ENCODE measurements at places on chromosomes 11 and 22.

GRCh38 chr11:72681226-72682153 lies 7.3 kb upstream of the PDE2A start:
- DNase-seq, result no peak

DNA sequence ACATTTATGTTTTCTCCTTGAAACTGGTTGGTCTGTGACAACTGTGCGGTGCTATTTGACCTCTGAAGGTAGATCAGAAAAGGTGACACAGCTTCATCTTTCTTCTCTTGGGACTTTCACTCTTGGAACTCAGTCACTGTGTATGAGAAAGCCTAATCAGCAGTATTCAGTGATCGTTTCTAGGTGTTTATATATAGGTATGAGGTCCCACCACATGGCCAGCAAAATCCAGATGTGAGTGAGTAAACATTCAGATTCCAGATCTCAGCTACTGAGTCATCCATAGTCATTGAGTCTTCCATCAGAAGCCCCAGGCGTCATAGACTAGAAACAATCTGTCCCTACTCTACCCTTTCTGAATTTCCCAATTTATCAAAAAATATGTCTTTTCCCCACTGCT lies 117.3 kb upstream of the CTSC start:
- peak; percentile 11 for DNase-seq

DNA sequence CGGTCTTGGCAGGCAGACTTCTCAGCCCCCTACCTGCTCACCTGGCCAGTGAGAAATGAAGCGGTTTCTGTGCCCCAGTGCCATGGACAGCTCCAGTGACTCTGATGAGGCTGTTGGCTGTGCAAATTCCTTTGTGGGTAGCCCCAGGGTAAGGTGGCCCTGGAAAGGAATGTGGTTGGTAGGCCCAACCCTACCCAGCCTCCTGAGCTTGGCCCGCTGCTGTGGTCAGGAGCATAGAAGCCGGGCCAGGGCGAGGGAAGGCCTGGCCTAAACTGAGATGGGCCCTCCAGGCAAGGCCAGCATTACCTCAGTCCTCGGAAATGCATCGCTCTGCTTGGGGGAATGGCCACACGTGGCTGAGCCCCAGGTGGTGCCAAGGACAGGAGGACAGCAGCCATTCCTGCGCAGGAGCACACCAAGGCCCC lies 16.9 kb downstream of the DAGLA start:
- no peak for DNase-seq

DNA sequence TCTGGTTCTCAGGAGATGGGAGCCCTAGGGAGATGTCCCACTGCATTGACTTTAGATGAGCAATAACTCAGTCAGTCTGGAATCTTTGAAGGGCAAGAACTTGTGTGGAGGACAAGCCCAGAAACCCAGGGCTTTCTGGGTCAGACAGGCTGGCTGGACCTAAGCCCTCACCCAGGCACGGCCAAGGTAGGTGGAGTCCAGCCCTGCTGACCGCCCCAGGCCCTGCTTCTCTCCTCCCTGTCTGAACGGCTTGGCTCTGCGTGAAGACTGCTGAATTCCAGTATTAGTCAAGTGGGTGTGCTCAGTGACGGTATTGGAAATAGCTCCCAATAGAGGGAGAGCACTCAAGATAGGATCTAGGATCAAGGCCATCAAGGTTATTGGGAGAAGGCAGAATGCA lies 6.1 kb downstream of the CXCR5 start:
- peak; percentile 89 for DNase-seq

GRCh38 chr11:8389029-8389996 lies 125.6 kb upstream of the LMO1 start:
- DNase-seq, result no peak

DNA sequence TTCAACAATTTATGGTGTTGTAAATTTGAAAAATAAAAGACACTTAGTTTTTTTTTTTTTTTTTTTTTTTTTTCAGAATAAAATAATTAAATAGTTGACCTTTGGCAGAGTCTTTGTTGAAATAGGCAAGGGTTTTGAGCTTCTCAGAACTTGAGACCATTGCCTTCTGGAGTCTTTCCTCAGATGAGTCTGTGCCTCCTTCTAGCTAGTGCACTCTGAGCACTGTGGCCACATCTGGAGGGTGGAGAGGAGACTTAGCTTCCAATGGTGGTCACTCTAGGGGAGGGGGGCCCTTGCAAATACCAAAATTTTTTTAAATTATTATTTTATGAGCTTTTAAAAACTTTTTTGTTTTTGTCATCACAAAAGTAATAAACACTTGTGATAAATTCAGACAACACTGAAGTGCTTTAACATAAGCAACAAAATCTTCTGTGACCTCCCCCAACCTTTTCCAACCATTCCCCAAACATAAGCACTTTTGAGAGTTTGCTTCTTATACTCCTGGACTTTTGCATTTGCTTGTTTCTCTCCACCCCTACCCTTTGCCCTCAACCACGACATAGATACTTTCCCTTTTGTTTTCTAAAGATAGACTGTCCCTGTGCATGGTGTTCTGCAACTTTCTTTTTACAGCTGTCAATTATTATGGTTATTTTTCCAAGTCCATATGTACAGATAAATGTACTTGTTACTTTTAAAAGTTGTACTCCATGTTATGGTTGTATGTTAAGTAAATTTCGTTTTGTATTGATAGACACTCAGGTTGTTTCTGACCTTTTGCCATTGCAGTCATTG lies 41.1 kb downstream of the BMAL1 start:
- no peak for DNase-seq

DNA sequence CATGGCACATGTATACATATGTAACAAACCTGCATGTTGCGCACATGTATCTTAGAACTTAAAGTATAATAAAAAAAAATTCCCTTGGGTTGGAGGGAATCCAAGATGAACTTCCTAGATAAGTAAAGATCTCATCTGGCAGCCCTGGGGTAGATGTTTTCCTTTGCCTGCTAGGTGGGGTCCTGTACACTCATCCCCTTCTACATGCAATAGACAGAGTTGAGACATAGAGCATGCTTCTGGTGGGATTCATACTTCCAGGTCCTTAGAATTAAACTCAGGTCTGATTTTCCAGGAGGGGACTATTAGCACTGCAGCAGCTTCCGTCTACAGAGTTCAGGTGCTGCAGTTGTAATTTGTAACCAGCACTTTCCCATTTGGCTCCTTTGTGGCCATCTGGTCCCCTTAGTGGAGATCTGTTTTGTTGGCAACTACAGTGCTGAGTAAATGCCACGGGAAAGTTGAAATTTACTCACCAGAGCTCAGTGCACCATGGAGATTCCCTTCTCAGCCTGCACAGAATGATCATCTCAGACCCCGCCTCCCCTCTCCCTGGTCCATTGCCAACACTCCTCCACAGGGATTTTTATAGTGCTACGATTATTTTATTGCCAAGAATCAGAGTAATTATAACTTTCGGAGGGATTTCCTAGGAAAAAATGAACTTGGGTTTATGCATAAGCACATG lies 220.1 kb upstream of the E2F8 start:
- DNase-seq, result peak; percentile 41

GRCh38 chr11:82767123-82767522 lies 33.5 kb upstream of the FAM181B start:
- no peak for DNase-seq

DNA sequence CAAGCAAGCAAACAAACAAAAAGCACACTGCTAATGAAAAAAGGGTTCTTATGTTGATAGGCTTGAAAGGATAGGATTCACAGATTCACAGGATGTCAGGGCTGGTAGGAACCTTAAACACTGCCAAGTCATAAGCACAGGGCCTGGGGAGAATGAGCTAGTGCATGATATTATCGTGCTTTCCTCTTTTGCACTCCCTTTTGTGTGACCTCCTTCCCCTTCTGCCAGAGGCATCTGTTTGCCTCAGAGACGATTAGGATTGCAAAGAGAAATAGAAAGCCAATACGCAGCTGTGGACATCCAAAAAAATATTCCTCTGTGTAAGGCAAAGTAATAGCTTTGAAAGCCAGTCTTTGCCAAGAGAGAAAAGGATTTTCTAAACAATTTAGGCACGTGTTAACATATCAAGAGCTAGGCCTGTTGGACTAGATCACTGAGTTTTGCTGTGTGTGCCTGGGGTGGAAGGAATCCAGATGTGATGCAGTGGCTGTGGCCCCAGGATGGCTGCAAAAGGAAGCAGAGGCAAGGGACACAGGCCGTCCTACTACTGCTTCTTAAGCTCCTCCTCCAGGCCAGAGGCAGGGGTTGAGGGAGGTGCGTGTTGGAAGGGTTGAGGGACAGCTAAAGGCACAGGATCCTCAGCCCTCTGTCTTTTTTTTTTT lies 30.6 kb downstream of the MCHR1 start:
- no peak for DNase-seq

- no peak for DNase-seq
Observed at GRCh38 chr11:70551351-70552166, 153.2 kb downstream of the CTTN start.

DNA sequence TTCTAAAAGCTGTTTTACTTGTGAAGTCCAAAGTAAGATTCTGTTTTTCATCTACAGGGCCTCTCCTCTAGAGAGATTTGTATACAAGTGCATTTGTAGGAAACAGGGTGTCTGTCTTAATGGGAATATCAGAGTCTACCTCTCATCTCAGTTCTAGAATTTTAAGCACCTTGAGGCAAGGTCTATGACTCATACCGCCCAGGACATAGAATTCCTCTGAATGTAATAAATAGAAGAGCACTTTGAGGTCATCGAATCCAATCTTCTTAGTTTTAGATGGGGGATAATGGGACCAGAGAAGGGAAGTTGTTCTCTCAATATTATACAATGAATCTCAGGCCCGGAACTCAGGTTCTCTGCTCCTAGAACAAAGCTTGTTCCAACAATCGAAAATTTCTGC lies 101.8 kb upstream of the TIMP3 start:
- DNase-seq, result no peak

DNA sequence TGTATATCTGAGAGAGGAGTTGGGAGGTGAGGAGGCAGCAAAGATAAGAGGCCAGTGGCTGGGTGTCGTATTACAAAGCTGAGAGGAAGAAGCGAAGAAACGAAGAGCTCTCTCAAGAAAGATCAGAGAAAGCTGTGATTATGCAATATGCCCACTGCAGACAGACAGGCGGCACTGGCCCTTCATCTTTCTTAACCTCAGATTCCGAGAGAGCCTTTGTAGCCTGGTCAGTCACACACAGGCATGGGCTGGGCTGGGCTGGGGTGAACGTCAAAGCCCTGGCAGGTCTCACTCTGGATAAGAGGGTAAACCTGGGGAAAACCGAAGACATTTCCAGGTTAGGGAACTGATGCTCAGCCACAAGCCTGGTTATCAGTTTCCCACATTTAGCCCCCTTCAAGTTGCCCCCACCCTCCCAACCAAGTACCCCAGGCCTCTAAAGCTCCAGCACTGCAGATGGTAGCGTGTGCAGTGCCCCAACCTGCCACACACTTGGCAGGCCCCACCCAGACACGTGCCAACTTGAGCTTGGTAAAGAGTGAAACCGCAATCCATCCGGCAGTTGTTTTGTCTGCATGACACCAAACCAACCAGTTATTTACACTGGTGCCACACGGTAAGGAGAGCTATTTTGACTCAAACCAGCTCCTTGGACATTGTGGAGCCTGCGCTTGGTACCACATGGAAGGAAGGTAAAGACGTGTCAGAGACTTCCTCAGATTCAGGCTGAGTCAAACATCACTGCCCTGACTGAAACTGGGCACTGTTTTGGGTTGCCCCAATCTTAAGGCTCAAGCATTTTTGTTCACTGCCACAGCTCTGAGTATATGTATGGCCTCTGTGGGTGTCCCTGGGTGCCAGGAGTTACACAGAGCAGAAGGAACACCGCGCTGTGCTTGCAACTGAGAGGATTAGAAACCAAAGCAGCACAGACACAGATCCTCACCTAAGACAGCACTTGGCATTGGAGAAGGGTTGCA lies 135.9 kb downstream of the FDX1 start:
- DNase-seq, result peak; percentile 38

GRCh38 chr22:35726398-35726797 lies 8.7 kb downstream of the APOL5 start:
- no peak for DNase-seq

- peak; percentile 21 for DNase-seq
Observed at GRCh38 chr11:118012083-118012669, 26.0 kb downstream of the IL10RA start.

- DNase-seq, result peak; percentile 71
Observed at GRCh38 chr11:9688716-9689511, 25.0 kb downstream of the SWAP70 start.

DNA sequence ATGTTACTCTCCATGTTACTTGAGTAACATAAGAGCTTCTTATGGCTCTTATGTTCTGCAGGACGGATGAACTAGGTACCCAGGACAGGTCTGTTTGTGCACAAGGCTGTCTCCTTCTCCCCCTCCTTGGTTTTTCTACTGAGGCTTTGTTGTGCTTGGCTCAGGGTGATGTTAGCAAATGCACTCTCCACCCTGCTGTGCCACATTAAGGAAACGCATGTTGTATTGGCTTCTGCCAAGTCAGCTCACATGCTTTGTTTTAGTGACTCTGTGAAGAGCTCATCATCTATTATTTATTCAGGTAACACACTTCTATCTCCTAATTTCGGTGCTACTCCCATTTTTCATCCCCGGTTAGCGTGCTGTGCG lies 108.3 kb downstream of the PTPRJ start:
- DNase-seq, result no peak

- DNase-seq, result no peak
Observed at GRCh38 chr11:73281201-73281741, 9.1 kb downstream of the P2RY6 start.

DNA sequence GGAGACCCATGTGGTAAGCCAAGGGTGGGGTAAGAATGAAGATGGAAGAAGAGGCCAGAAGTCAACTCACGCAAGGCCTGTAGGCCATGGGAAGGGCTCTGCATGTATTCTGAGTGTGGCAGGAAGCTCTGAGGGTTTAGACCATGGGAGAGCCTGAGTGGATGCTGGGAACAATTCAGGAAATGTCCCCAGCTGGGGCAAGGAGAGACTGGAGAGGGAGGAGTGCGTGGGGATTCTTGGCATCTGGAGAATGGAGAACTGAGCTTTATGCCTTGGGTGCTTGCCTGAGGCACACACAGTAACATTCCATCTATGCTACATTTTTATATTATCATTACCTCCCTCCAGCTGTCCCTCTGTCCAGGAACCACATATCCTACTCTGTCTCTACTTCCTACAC lies 50.4 kb upstream of the CD82 start:
- DNase-seq, result no peak

GRCh38 chr22:36227396-36227795 lies 11.9 kb downstream of the APOL2 start:
- DNase-seq, result no peak

- DNase-seq, result no peak
Observed at GRCh38 chr11:114131461-114131864, 72.0 kb downstream of the ZBTB16 start.

- DNase-seq, result no peak
Observed at GRCh38 chr11:27467181-27467913, 5.2 kb downstream of the LGR4 start.

- no peak for DNase-seq
Observed at GRCh38 chr22:22921575-22921974, 34.0 kb downstream of the IGLL5 start.

GRCh38 chr11:17400048-17400775 lies 11.8 kb upstream of the KCNJ11 start:
- no peak for DNase-seq

- DNase-seq, result no peak
Observed at GRCh38 chr11:121394785-121395184, 57.3 kb upstream of the SORL1 start.

DNA sequence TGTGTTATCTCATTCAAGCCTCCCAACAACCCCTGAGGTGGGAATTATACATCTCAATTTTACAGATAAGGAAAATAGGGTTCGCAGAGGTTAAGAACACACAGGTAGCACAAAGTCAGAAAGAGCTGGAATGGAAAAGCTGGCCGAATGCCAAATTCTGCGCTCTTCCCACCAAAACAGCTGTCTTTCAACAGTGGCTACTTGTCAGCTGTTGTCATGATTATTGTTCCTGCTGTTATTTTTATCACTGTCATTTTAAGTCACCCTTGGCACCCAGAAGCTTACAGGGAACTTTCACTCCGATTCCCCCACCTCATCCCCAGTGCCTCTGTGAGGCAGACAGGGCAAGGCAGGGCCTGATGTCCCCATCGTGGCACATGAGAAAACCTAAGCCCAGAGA lies 74.5 kb upstream of the CSNK2A3 start:
- DNase-seq, result no peak
